ENCODE measurements at places on chromosomes 1 and 21.
A peak's percentile ranks its signal among the peaks of the same experiment; 100 is the strongest.

DNA sequence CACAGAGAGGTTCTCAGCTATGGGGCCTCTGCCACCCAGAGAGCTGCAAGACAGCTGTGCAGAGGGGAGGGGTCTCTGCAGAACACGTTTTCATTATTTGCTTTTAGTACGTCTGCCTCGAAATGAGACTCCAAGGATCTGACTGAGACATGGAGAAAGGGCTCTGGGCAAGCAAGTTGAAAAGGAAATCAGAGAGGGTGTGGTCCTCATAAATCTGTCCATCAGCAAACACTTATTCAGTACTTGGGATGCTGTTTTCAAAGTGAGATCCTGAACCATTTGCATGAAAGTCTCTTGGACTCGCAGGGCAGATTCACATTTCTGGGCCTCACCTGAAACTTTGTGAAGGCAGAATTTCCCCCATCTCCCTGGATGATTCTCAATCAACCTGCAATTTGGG, 197.4 kb upstream of the GALNT2 start:
- no peak for DNase-seq

DNA sequence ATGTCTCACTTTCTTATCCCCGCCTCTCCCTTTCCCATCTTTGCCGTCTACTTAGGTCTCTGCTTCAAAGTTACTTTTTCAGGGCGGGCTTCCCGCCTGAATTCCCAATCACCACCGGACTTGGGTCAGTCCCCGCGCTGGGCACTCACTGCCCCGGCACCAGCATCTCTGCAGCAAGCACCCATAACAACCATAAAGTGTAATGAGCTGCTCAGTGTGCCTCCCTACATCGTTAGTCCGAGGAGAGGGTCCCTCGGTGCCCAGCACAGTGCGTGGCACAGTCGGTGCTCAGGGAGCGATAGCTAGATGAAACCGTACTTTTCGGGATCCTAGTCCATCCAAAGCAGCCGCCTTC, 633 bp upstream of the CTPS1 start:
- peak; percentile 5 for DNase-seq

- no peak for DNase-seq
Measured at GRCh38 chr1:165647970-165648369, 16.9 kb downstream of the MGST3 start.

DNA sequence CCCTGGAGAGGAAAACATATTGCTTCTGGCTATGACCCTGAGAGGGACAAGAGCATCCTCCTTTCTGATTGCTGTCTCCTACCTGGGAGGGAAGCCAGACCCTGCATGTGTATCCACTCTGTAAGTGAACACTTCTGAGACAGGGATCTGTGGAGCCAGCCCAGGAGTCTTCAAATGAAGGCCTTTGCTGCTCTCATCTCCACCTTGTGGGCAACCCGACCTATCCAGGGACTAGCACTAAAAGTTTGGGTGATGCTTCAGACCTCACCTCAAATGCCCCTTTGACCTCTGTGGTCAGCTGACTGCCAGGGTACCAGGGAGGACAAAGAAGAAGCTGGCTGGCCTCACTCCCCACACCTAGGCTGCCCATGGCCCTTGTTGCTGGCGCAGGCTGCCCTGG, 64.7 kb downstream of the KCND3 start:
- DNase-seq, result no peak

DNA sequence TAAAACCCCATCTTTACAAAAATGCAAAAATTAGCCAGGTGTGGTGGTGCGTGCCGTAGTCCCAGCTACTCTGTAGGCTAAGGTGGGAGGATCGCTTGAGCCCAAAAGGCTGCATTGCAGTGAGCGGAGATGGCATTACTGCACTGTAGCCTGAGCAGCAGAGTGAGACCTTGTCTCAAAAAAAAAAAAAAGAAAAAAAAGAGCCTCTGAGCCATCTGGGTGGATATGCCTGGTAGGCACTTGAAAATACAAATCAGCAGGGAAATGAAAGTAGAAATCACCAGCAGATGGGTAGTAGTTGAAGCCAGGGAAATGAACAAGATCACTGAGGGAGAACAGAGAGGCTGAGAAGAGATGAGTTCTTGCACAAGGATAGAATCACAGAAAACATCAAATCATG, 131.0 kb upstream of the HMCN1 start:
- no peak for DNase-seq

- DNase-seq, result peak; percentile 61
Measured at GRCh38 chr1:6423321-6423999, 1.1 kb upstream of the ESPN start.

- no peak for DNase-seq
Measured at GRCh38 chr1:94084085-94084484, 36.9 kb downstream of the ABCA4 start.

- DNase-seq, result no peak
Measured at GRCh38 chr1:54698346-54698745, 17.3 kb upstream of the TTC4 start.

- DNase-seq, result no peak
Measured at GRCh38 chr1:6077506-6077905, 31.8 kb downstream of the KCNAB2 start.

Measured in T-helper 17 cell (primary cell).